AG08396 (cell line): ENCODE measurements at places on chromosomes 5 and 9.

DNA sequence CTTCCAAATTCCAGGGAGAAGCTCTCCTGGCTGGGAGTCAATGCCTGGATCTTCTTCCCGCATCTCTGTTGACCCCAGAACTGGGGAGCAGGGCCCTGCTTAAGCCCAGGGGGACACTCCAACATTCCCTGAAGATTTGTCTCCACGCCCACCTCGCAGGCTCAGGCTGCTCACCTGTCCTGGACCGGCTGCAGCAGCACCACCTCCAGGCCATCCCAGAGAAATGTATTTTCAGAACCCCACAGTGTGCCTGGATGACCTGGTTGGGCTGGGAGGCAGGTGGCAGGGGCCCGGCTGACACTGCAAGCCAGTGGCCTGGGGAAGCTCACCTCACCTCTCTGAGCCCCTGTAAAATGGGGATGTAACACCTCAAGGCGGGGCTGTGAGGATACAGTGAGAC, 27.1 kb upstream of the ZBTB43 start:
- no peak for DNase-seq

- DNase-seq: peak; percentile 15
Measured at GRCh38 chr9:70438341-70438928, 24.0 kb upstream of the KLF9 start.

- DNase-seq: no peak
Measured at GRCh38 chr5:154355129-154355611, 90.6 kb upstream of the SAP30L start.

DNA sequence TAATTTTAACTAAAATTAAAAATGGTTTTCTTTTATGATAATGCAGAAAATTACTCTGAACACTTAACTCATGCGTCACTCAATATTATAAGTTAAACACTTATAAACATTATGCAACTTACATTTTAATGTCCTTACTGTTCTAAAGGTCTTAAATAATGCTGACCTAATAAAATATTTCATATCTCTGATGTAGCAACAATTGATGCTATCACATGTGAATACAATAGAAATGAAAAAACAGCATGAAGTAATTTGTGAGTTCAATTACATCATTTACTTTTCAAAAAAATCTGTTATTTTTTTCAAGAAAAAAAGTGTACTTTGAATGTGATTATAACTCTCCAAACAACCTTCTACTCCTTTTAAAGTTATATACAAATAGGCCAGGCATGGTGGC, 26.4 kb upstream of the REEP5 start:
- no peak for DNase-seq

DNA sequence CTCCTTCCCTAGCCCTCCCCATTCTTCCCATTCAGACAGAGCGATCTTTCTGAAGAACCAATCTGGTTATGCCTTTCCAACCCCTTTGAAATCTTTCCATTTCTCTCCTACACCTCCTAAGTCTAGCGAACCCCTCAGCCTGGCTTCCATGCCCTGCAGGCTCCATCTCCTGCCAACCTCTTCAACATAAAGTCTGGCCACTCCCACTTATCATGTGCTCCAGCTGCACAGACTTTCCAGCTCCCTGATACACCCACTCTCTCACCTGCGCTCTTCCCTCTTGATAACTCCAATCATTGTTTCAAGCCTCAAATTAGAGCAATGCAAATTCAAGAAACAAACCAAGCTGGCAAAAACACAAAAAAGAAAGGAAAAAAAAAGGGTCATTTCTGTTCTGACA, 3.8 kb upstream of the ORM1 start:
- DNase-seq: no peak

DNA sequence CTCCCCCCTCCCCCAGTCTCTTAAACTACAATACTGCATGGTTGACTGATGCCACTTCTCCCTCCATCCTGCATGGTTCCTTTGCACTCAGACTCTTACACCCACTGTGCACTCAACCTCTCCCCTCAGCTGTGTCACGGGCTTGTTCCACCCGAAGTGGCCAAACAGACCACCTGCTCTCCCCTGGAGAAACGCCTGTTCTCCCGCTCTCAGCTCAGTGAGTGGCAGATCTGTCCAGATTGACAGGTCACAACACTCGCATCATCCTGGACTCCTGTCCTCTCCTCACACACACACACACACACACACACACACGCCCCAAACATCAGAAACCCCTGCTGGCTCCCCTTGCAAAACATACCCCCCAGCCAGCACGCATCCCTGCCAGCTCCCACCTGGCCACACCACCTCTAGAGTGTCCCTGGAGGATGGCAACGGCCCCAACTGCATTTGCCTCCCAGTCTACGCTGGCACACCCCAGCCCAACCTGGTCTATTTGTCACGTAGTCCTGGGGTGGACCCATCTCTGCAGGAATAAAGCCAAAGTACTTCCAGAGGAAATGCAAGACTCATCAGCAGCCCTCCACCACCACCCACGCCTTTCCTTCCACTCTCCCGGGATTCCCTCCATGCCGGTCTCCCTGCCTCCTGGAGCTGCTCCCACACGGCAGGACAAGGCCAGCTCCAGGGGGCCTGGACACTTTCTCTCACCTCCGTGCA, 2.9 kb downstream of the OR2V1 start:
- DNase-seq: no peak

DNA sequence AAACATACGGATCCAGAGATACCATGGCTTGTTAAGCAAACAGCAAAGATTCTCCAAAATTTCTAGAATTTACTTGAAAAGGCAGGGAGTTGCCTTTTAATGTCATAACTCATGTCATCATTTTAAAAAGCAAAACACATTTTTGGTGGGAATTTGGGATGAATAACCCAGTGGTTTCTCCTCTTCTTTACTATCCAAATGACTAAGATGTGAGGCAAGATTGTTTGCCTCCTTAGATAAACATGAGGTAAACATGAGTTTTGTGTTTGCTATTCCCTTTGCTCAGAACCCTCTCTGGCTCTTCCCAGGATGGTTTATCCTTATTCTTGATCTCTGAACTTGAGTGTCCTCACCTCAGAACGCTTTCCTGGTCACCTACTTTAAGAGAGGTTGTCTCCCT, 267.0 kb downstream of the EBF1 start:
- no peak for DNase-seq
